ENCODE measurements at places on chromosomes 6 and 20.

GRCh38 chr6:164427728-164428402 lies 881.5 kb downstream of the C6orf118 start:
- DNase-seq, result no peak

GRCh38 chr20:60137657-60138245 lies 179.5 kb downstream of the CDH26 start:
- peak; percentile 48 for DNase-seq

GRCh38 chr20:48714764-48715163 lies 113.0 kb downstream of the PREX1 start:
- no peak for DNase-seq

GRCh38 chr6:11428895-11429294 lies 108.7 kb upstream of the TMEM170B start:
- no peak for DNase-seq

DNA sequence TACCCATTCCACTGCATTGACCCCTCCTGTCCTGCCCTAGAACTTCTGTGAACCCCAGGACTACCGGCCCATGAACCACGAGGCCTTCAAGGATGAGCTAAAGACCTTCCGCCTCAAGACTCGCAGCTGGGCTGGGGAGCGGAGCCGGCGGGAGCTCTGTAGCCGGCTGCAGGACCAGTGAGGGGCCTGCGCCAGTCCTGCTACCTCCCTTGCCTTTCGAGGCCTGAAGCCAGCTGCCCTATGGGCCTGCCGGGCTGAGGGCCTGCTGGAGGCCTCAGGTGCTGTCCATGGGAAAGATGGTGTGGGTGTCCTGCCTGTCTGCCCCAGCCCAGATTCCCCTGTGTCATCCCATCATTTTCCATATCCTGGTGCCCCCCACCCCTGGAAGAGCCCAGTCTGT lies 8.7 kb downstream of the CDC25B start:
- no peak for DNase-seq

GRCh38 chr20:17897566-17898307 lies 70.9 kb downstream of the SNX5 start:
- DNase-seq, result no peak

GRCh38 chr20:23826541-23827021 lies at the start of gene CST2:
CST2 (minus strand) TSS chr20:23826729; CDS start chr20:23826660, 69 bp downstream.
- no peak for DNase-seq

DNA sequence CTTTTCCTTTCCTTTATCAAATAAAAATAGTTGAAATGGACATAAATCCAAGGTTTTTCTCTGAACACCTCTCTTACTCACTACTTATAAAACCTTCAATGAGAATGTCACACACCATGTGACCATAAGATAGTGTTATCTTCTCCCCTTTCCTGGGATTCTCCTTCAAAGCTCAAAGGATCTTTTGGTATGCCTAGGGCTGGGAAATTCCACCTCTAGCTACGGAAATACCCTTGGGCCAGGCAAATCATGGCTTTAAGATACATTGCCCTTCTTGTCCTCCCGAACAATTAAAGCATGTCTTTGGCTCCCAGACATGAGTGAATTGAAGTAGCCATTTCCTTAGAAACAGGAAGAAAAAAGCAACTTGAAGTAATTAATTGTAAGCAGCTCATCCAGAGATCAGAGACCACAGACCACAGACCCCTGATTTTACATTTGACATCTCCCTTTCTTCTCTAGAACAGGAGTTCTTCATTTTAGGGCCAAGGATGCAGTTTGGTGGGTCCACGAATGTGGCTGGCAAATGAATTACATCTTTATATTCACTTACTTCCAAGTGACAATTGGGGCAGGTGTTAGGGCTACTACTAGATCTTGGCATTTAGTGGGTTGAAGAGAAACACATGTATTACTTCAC lies 4.1 kb downstream of the PLCB4 start:
- no peak for DNase-seq

DNA sequence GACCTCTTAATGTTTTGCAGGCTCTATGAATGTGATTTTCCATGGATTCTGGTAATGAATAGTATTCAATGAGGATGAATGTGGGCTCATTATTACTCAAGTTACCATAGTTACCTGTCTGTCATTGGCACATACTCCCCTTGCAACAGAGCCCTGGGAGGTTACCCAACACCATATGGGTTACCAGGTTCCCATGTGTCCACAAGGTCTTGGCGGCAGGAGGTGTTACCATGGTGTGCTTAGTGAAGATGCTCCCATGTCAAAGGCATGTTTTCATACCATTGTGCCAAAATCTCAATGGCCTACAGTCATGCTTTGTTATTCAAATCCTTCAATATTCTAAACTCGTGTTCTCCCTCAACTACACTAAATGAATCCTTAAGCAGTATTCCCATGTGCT lies 232.5 kb downstream of the HDGFL1 start:
- no peak for DNase-seq

DNA sequence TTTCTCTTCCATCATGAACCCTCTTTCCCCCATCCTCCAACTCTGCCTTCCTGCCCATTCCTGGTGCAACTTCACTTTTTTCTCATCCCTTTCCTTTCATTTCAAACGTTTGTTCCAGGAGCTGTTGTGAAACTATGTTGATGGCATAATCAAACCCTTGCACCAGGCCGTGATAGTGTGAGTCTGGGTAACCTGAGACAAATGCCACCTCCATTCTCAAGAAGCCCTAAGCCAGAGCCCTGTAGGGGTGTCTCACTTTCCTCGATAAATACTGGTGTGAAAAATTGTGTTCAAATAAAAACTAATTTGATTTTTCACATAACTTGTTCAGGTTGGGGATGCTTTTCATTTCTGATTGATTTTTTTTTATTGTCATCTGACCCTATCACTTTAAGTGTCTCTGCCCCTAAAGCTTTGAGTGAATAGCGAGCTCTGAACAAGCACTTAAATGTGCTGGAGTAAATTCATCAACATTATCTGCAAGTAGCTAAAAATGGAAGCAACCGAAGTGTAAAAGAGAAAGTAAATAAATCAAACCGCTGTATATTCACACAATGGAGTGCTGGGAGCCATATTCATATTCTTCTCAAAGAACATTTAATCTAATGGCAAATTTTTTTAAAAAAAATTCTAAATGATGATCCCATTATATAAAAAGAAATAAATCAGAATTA lies 303.1 kb upstream of the CDYL start:
- no peak for DNase-seq

DNA sequence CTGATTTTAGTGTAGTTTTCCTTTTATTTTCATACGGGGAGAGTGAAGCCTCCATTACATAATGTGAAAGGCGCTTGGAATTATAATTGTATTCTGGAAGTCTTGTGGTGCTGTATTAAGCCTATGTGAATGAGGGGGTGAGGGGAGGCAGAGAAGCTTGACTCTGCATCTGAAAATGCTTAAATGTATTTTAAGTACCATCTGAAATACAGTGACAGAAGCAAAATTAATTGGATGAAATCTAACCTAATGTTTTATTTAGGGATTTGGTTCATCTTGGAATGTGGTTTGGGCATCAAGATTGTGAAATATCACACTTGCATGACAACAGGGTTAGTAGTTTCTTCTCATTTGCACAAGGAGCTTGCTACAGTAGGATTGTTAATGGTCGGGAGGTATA lies 41.2 kb downstream of the TMEM200A start:
- DNase-seq, result no peak

DNA sequence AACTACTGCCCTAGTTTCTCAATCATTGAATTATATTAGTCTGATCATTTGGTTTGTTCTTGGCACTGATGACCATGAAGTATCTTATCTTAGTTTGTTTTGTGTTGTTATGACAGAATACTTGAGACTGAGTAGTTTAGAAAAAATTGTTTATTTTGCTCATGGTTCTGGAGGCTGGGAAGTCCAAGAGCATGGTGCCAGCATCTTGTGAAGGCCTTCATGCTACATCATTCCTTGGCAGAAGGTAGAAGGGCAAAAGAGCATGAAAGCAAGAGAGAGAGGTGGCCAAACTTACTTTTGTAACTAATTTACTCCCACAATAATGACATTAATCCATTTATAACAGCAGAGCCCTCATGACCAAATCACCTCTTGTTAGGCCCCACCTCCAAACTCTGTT lies 40.1 kb upstream of the ANKEF1 start:
- no peak for DNase-seq

GRCh38 chr6:7615611-7616383 lies 25.8 kb downstream of the SNRNP48 start:
- peak; percentile 68 for DNase-seq

GRCh38 chr6:149176971-149177667 lies 140.4 kb upstream of the TAB2 start:
- no peak for DNase-seq

DNA sequence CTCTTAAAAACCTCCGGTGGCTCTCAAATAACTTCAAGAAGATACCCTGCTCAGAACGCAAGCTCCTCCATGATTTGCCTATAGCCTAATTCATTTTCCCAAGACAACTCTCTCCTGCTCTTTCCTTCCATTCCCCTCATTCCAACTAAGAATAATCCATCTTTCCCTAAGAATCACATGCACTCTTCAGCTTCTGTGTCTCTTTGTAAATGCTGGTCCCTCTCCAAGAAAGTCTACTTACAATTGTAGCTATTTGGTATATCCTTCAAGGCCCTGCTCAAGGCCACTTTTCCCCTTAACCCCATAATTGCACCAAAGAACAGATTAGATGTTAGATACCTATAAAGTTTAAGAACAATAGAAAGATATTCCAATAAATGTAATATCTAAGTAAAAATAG lies 7.4 kb upstream of the HEY2 start:
- DNase-seq, result no peak

GRCh38 chr6:7707787-7708186 lies 18.1 kb upstream of the BMP6 start:
- no peak for DNase-seq

- no peak for DNase-seq
Observed at GRCh38 chr6:139693735-139694134, 319.3 kb upstream of the CITED2 start.

GRCh38 chr6:46584586-46584985 lies 68.0 kb downstream of the CYP39A1 start:
- peak; percentile 5 for DNase-seq

- DNase-seq, result no peak
Observed at GRCh38 chr20:5776077-5776476, 25.9 kb downstream of the SHLD1 start.

GRCh38 chr6:109693111-109693510 lies 2.0 kb downstream of the FIG4 start:
- no peak for DNase-seq

DNA sequence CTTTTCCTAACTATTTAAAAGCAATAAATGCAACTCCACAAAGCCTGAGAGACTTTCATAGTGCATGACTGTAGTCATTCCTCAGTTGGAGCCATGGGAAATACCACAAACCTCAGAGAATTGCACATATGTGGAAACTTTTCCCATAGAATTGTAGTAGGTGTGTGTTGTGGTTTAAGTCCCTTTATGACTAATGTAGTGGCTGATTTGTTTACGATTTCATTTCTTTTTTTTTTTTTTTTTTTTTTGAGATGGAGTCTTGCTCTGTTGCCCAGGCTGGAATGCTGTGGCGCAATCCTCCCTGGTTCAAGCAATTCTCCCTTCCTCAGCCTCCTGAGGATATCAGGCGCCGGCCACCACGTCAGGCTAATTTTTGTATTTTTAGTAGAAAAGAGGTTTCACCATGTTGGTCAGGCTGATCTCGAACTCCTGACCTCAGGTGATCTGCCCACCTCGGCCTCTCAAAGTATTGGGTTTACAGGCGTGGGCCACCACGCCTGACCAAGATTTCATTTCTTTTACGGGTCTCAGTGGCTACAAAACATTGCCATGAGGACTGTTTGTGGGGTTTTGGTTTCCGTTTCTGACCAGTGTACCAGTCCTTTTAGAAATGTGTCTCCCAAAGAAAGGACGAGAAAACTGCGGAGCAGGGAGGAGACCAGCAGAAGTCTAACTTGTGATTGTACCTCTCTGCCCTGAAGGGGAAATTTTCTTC lies 212.1 kb upstream of the MARCKS start:
- DNase-seq, result peak; percentile 29

DNA sequence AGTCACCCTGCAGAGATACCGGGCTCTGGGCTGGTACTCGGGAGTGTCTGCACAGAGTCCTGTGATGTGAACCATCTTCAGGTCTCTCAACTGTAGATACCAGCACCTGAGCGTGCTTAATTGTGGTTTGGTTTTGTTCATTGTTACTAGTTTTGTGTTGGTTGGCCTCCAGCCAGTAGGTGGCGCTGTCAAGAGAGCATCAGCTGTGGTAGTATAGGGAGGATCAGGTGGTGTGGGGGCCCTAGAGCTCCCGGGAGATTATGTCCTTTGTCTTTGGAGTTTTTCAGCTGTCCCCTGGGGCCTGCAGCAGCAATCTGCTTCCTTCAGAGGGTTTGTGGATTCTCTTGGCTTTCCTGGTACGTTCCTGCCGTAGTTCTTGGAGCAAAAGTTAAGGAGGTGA lies 67.9 kb downstream of the CDYL start:
- DNase-seq, result no peak

- DNase-seq, result no peak
Observed at GRCh38 chr6:108895571-108895970, 47.3 kb downstream of the ARMC2 start.

DNA sequence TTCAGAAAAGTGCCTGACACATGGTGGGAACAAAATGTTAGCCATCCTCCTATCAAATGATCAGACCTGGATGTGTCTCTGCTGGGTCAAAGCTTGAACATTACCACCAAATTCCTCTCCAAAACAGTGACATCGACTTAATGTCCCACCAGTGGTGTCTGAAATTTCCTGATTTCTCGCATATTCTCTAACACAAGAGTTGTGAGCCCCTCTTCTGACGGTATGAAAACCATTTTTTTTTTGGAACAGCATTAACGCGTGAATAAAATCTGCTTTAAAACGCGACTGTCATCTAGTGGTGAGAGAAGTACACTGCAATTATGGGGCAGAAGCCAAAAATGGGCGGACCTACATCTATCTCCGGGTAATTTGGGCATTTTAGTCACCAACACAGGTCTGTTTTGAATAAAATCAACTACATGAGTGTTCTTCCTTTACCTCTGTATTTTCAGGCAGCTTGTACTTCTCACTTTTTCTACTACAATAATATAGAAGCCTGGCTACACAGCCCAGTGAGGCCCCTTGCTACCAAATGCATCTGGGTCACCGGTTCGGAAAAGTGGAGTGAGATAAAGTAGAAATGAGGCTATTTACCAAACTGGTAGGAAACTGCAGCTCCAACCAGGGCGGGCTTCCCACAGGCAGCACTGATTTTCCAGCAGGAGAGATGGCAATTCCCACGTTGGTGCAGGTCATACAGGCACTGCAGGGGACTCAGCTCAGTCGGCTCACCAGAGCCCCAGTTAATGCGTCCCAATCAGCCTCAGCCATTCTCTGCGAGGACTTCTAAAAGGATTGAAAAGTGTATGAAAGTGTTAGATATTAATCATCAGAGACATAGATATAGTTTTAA lies 27.4 kb downstream of the MGME1 start:
- peak; percentile 85 for DNase-seq

DNA sequence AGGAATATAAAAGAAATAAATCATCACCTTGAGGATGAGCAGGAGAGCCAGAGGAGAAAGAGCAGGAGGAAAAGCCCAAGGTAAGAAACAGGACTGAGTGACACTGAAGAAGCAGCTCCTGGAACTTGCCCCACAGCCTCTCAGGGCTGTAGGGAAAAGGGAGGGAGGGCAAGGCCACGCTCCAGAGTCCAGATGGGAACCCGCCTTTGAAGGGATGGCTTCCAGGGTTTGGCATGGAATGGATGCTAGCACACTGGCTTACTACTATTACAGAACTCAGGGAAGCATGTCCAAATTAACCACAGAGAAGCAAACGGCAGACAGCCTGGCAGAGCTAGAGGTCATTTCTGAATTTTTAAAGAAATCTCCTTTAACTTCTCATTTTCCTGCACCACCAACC lies 26.8 kb downstream of the RALGAPA2 start:
- no peak for DNase-seq

Data from RKO (cell line).